ENCODE measurements at places on chromosomes 3 and 15. TPM values are rescaled to one million over a fixed set of nuclear protein-coding genes. Genes with fewer than 3 reads are reported as not detected.

Gene PCOLCE2
- polyA plus RNA-seq = 0.82 TPM

GRCh38 chr3:52403271-52403841 lies 41.5 kb downstream of the SEMA3G start:
- H3K4me3 ChIP-seq = no peak overlapping the region
- peaks cover 94% of the 10 kb centered on the region for H3K36me3 ChIP-seq
- H3K27ac ChIP-seq = no peak overlapping the region
- DNase-seq = no peak

GRCh38 chr3:80543154-80543553 lies 775.4 kb upstream of the ROBO1 start:
- H3K4me1 ChIP-seq = no peaks in the 10 kb centered on the region
- no peak overlapping the region for H3K27ac ChIP-seq
- no peak for DNase-seq
- H3K36me3 ChIP-seq = no peaks in the 10 kb centered on the region
- H3K27me3 ChIP-seq = no peaks in the 10 kb centered on the region

DNA sequence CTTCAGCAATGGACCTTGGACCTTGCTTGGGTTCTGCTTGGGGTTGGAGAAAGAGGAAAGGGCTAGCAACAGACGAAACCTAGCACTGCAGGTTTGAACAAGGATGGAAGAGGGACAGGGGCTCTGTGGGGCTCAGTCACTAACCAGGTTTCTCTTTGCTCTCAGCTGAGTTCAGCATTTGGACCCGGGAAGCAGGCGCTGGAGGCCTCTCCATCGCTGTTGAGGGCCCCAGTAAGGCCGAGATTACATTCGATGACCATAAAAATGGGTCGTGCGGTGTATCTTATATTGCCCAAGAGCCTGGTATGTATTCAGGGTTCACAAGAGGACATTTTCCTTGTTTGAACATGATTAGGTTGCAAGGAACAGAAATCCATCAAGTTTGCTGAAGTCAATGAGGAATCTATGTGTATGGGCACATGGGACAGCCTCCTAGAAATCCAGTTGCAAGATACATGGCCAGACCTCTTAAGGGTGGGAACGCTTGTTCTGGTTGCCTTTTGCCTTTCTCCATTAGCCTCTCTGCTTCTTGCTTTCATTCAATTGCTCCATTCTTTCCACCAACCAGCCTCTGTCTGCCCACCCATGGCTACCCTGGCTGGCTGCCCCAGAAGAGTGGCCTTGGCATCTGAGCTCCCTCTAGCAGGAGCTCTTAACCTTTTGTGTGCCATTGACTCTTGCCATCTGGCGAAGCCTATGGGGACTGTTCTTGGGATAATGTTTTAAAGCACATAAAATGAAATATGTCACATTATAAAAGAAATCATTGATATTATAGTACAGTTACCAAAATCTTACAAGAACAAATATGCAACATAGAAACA lies 55.9 kb downstream of the DNASE1L3 start:
- no peaks in the 10 kb centered on the region for H3K27me3 ChIP-seq
- no peak for DNase-seq
- peaks cover 8% of the 10 kb centered on the region for H3K4me1 ChIP-seq
- H3K36me3 ChIP-seq = peaks cover 57% of the 10 kb centered on the region
- no peak overlapping the region for H3K4me3 ChIP-seq

DNA sequence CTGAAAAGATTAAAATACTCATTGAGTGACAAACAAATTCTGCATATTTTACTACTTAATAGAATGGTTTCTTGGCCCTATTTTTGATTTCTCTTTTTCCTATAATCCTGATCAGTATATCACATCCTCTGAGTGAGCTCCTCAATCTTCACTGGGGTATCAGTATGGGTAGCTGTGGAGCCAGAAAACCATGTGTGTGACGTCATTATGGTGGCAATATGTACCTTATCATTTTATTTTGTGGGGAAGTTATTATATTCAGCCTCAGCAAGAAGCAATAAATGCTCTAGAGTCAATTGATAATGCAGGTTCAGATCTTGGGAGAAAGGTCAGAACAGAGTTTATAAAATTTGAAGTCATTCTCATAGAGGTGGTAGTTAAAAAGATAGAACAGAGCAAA lies 1135.7 kb upstream of the CADM2 start:
- DNase-seq = no peak
- no peaks in the 10 kb centered on the region for H3K4me1 ChIP-seq
- H3K27me3 ChIP-seq = no peaks in the 10 kb centered on the region

DNA sequence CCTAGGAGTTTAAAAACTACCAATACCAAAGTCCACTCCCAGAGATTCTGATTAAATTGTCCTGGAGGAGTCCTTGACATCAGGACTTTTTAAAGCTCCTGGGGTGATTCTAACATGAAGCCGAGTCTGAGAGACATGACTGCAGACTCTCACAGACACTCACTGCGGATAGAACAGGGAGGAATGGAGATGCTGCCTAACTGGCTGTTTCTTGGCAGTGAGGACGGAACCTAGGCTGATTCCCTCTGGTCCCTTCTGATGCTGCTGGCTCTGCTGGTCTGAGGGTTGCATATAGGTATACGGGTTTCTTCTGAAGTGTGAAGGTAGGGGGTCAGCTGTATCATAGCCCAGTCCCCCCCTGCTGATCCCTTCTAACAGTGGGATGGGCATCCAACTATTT lies 1.3 kb upstream of the HRG start:
- H3K27ac ChIP-seq = no peak overlapping the region
- no peaks in the 10 kb centered on the region for H3K4me1 ChIP-seq
- no peak overlapping the region for H3K4me3 ChIP-seq
- H3K27me3 ChIP-seq = peaks cover 3% of the 10 kb centered on the region
- no peaks in the 10 kb centered on the region for H3K36me3 ChIP-seq

Gene ATP1B3
- 108 TPM for polyA plus RNA-seq

GRCh38 chr3:30502742-30503073 lies 103.7 kb upstream of the TGFBR2 start:
- no peak overlapping the region for H3K4me3 ChIP-seq
- H3K27ac ChIP-seq = no peak overlapping the region
- DNase-seq = no peak
- H3K4me1 ChIP-seq = peaks cover 3% of the 10 kb centered on the region
- no peaks in the 10 kb centered on the region for H3K36me3 ChIP-seq

DNA sequence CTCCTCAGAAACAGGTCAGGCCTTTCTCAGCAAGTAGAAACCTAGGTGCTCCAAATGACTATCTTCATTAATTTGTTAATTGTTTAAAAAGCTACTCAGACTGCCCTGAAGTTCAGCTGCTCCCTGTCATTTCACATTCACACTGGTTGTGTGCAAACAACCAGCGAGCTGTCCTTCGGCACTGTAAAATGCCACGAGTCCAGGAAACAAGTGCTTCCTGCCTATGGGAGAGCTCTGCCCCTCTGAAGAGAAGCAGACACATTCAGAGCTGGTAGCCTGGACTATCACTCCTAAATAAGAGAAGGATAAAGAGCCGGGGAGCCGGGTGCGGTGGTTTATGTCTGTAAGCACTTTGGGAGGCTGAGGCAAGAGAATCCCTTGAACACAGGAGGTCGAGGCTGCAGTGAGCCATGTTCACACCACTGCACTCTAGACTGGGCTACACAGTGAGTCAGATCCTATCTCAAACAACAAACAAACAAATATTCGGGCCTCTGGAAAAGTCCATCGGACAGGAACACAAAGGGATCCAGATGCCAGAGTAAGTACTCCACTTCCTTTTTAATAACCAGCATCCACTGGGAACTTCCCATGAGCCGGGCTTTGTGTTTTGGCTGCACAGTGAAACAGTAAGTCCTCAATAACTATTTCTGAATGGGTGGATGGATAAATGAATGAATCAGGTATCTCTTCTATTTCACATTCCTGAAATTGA lies 114.4 kb upstream of the WNT5A start:
- no peak overlapping the region for H3K27ac ChIP-seq
- H3K36me3 ChIP-seq = no peaks in the 10 kb centered on the region
- peaks cover 8% of the 10 kb centered on the region for H3K4me1 ChIP-seq
- no peak overlapping the region for H3K4me3 ChIP-seq
- no peaks in the 10 kb centered on the region for H3K27me3 ChIP-seq
- peak; percentile 54 for DNase-seq

GRCh38 chr3:45910892-45911291 lies 24.5 kb downstream of the CCR9 start:
- no peaks in the 10 kb centered on the region for H3K36me3 ChIP-seq
- H3K27me3 ChIP-seq = no peaks in the 10 kb centered on the region
- H3K4me3 ChIP-seq = no peak overlapping the region

All from muscle of leg (tissue), 16 donors.